Left kidney (tissue), 8 donors: ENCODE measurements at places on chromosomes 2 and 18. TPM values are rescaled to one million over a fixed set of nuclear protein-coding genes. Genes with fewer than 3 reads are reported as not detected.

GRCh38 chr2:118986738-118987137 lies 44.7 kb downstream of the MARCO start:
- no peak for DNase-seq

GRCh38 chr2:203973676-203974075 lies 37.1 kb downstream of the ICOS start:
- no peak for DNase-seq

- DNase-seq: no peak
These were observed 489.4 kb downstream of the LRP1B start for GRCh38 chr2:141641462-141641861.

DNA sequence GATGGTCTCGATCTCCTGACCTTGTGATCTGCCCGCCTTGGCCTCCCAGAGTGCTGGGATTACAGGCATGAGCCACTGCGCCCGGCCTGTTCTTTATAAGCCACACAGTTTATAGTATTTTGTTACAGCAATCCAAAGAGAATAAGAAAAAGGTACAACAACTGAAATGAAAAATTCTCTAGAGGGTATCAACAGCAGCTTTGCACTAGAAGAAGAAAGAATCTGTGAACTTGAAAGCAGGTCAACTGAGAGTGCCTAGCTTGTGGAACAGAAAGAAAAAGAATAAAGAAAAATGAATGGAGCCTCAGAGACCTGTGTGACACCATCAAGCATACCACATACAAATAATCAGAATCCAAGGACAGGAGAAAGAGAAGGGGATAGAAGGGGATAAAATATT lies 66.8 kb upstream of the CTLA4 start:
- DNase-seq: no peak

- DNase-seq: no peak
These were observed 33.7 kb downstream of the LANCL1 start for GRCh38 chr2:210442878-210443277.

GRCh38 chr18:76445741-76446232 lies 49.3 kb downstream of the ZNF516 start:
- DNase-seq: no peak

GRCh38 chr18:58135183-58135641 lies 91.2 kb downstream of the NEDD4L start:
- DNase-seq: no peak

- DNase-seq: peak; percentile 0
These were observed 57.0 kb upstream of the CYRIA start for GRCh38 chr2:16722677-16723076.

- no peak for DNase-seq
These were observed 8.7 kb upstream of the TFCP2L1 start for GRCh38 chr2:121293450-121294325.

DNA sequence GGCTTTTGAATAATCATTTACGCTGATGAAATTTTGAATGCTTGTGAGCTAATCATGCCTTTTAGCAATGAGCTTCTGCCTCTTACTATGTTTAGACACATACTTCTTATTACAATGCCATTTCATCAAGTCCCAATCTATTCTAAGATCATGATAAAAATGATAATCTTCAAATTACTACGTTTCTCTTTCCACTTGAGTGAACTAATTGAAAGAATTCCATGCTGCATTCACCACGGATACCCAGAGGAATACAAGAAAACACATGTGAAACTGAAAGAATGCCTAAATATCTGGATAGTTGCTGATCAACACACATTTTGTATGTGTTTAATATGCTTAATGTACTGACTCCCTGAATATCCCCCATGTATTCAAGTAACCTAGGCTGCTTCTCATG lies 62.3 kb downstream of the LRRTM4 start:
- DNase-seq: no peak

- no peak for DNase-seq
These were observed 132.2 kb downstream of the AKAIN1 start for GRCh38 chr18:5064841-5065370.

DNA sequence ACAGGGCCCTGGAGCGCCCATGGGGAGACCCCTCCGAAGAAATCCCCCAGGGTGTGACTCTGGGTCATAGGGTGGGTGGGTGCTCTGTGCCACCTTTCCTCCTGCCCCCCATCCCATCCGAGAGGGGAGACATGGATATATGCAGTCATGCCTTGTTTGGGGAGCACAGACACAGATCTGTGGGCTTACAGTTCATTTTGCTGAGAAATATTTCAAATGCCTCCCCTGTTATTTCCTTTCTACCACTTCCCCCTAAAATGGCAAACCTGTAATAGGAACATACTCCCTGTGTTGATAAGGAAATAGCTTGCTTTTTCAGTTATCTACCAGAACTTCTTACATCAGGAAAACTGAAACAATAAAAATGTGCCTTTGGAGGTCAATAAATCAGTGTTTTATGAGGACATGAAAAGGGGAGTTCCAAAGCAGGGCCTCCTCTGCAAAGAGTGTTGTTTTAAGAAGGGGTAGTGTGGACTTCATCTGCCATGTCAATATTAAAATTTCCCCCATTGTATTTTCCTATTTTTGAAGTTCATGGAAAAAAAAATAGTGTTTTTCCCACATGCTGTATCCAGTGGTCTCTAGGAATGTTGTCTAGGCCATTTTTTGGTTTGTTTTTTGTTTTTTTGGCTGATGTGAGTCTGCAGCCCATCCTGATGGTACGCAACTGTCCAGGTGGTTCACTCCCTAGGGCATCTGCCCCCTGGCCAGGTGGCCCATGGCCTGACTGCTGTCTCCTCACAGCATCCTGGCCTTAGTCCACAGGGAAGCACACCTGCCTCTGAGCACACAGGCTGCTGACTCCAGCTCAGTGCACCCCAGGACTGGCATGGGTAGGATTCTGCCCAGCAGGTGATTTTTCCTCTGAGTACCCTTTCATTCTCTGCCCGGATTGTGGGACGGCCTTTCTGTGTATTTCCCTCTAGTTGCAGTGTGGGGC lies 3.7 kb downstream of the TNFRSF11A start:
- DNase-seq: no peak

DNA sequence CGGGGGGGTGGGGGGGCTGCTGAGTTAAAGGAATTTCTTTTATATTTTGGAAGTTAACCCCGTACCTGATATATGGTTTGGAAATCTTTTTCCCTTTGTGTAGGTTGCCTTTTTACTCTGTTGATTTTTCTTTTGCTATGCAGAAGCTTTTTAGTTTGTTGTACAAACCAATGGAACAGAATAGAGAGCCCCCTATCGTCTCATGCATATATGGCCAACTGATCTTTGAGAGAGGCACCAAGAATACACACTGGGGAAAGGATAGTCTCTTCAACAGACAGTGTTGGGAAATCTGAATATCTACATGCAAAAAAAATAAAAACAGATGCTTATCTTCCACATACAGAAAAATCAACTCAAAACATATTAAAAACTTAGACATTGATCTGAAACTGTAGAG lies 647.8 kb upstream of the KLHL29 start:
- DNase-seq: no peak

DNA sequence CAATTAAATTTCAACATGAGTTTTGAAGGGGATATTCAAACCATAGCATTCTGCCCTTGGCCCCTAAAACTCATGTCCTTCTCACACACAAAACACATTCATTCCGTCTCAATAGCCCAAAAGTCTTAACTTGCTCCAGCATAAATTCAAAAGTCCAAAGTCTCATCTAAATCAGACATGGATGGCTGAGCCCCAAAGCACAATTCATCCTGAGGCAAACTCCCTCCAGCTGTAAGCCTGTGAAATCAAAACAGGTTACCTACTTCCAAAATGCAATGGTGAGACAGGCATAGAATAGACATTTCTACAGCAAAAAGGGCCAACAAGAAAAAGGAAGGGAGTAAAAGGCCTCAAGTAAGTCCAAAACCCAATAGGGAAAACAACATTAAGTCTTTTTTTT lies 245.8 kb downstream of the TTC32 start:
- no peak for DNase-seq

GRCh38 chr18:22946846-22947245 lies 13.7 kb downstream of the RBBP8 start:
- DNase-seq: no peak

DNA sequence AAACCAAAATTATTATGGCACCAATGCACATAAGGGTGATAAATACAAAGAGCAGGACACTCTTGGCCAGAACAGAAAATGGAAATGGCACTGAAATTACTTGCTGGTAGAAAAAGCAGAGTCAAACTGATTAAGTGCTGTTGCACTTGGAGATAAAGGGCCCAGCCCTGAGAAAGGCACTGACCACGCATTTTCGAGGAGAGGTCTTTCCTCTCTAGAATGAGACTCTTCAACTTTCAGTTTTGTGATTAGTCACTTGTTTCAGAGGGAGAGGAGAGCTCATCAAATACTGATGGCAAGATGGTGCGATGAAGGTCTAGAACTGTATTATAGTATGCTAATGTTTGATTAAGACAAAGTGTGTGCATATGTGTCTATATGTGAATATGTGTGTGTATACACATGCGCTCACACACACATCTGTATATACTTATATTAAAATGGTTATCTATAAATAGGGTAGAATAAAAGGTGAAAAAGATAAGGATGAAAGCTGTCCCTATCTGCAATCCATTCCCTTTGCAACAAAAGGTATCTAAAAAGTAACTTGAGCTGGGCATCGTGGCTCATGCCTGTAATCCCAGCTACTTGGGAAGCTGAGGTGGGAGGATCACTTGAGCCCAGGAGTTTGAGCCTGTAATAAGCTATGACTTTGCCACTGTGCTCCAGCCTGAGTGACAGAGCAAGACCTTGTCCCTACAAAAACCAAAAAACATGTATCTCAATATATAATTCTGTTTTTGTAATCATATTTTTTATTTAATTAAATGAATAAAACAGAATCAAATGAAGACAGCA lies 48.8 kb upstream of the ZDBF2 start:
- no peak for DNase-seq

- DNase-seq: no peak
These were observed 263.6 kb upstream of the HNMT start for GRCh38 chr2:137700681-137701080.

- DNase-seq: no peak
These were observed 138.6 kb downstream of the KLHL29 start for GRCh38 chr2:23523373-23524260.

DNA sequence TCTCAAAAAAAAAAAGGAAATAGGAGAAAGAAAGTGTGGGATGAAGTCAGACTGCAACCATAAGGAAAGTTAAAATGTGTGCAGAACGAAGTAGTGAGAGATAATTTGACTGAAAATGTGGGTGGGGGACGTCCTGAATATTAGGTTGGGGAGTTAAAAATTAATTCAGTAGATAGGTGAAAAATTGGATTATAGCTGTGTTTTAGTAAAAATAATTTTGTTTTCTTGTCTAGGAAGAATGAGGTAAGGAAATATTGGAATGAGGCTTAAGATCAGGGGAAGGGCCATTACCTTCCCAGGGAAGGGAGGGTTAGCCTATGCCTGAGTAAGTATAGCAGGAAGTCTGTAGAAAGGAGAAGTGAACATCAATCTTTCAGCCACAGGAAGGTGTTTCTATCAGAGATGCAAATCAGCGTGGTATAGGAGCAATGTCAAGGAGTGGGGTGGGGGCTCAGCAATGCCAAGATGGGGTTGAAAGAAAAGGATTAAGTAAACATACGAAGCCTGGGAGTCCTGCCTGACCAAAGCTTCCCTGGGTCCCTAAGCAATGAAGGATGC lies 250.9 kb downstream of the PIEZO2 start:
- DNase-seq: no peak

DNA sequence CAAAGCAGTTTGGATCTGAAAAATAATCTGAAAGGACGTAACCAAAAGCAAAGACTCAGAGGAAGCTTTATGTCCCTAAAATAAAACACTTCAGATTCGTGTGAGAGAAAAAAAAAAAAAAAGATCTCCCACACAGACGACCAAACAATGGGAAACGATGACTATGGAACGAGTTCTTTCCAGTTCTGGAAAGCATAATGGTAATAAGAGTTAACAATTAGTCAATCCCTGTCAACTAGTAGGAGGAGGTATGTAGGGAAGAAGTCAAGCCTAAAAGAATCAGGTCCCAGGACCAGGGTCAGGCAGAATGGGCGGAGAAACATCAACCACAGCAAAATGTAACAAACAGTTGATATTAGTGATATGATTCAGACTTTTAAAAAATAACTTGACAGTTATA lies 170.3 kb upstream of the SETBP1 start:
- no peak for DNase-seq

GRCh38 chr2:85505551-85506238 lies 33.3 kb upstream of the MAT2A start:
- no peak for DNase-seq

- DNase-seq: no peak
These were observed 11.1 kb downstream of the CCL20 start for GRCh38 chr2:227824711-227825110.

- DNase-seq: no peak
These were observed 73.9 kb downstream of the SLC39A10 start for GRCh38 chr2:195730912-195731311.

GRCh38 chr2:226115102-226115831 lies 684.4 kb downstream of the IRS1 start:
- DNase-seq: no peak

GRCh38 chr2:177501186-177501585 lies 108.6 kb downstream of the AGPS start:
- DNase-seq: no peak

- no peak for DNase-seq
These were observed 64.1 kb downstream of the ZCCHC2 start for GRCh38 chr18:62586781-62587487.

- no peak for DNase-seq
These were observed 29.2 kb upstream of the PELI1 start for GRCh38 chr2:64173156-64174135.

CAPN14 gene
- polyA plus RNA-seq: 0.13 TPM

CELF4 gene
- 2.9 TPM for polyA plus RNA-seq

DCDC2C gene
- 0.65 TPM for polyA plus RNA-seq

OTOS gene
- not detected for polyA plus RNA-seq

SPRED2 gene
- polyA plus RNA-seq: 41.2 TPM

NEURL3 gene
- 4.1 TPM for polyA plus RNA-seq

ZNF396 gene
- 7.2 TPM for polyA plus RNA-seq

C2orf81 gene
- 5.5 TPM for polyA plus RNA-seq

DSG4 gene
- not detected for polyA plus RNA-seq

FMNL2 gene
- polyA plus RNA-seq: 134 TPM

MYO5B gene
- 28.6 TPM for polyA plus RNA-seq

C18orf32 gene
- 23.8 TPM for polyA plus RNA-seq

CROCC2 gene
- polyA plus RNA-seq: 0.10 TPM

PAX3 gene
- polyA plus RNA-seq: 0.12 TPM

MAP3K2 gene
- 28.5 TPM for polyA plus RNA-seq

MAP3K19 gene
- 0.73 TPM for polyA plus RNA-seq

SNRNP27 gene
- 74.1 TPM for polyA plus RNA-seq

FRZB gene
- 10.9 TPM for polyA plus RNA-seq
